ENCODE measurements at places on chromosomes 12 and 14.

GRCh38 chr14:105076805-105077648 lies 11.8 kb upstream of the GPR132 start:
- DNase-seq = no peak

DNA sequence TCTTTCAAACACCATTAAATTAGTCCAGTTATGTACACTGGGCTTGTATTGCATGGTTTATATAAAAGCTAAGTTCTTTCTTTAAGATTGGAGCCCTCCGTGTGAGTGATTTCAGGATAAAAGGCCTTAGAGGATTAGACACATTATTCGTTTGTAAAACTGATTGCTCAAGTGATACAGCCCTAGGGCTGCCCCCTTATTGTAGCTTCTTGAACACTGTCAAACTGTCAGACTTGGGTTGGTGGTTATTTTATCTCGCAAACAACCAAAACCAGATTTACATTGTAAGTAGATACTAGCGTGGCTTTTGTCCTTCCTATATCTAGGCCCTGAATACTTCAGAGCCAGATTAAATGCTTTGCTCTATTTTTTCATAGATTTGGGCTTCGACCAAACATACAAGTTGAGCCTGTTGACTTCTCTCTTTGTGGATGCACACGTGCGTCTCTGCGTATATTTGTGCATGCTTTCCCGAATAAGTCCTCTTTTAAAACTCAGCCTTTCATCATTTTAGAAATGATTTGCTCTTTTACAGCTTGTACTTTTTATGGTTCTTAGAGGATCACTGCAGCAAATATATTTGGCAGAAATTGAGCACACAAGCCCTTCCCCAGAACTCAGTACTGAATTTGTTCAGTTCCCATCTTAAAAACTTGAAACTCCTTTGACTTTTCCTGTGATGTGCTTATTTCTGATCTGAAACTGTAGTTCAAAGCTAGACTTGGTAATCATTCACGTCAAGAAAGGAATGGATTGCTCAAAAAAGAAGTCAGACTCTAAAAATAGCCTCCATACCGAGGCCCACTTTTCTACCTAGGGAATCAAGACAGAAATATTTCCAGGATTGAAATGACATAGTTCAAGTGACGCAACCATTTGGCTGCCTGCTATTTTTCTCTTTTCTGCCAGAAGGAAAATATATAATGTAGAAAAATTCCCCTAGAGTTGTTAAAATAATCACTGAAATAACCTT lies 129.5 kb downstream of the ETV6 start:
- DNase-seq = no peak

DNA sequence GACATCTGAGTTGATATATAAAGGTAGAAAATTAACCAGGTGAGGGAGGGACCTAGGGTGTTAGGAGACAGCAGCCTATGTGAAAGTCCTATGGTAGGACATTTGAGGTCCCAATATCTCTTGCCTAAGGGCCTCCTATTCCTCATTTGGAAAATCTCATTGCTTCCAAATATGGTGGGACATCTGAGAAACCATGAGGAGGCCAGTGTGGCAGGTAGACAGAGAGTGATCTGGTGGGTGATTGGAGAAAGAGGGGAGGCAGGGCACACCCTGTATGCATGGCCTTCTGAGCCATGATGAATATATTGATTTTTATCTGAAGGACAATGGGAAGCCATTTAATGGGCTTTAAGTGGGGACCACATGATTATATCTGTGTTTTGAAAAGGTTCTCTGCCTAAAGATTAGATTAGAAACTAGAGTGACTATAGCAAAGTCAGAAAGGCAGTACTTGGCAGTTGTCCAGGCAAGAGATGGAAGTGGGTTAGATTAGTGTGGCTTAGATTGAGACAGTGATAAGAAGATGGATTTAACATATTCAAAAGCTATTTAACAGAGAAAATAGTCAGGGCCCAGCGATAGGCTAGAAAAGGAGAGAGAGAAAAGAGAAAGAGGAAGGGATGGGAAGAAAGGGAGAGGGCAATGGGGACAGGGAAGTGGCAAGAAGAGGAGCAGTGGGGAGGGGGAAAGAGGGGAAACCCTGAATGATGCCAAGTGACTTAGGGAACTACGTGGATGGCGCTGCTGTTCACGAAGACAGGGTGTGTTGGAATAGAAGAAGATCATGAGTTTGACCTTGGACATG lies 237.2 kb upstream of the SRRM4 start:
- DNase-seq = no peak

- DNase-seq = no peak
Measured at GRCh38 chr14:95150910-95151309, 6.4 kb downstream of the DICER1 start.

GRCh38 chr12:84874125-84874824 lies 38.3 kb downstream of the SLC6A15 start:
- no peak for DNase-seq

DNA sequence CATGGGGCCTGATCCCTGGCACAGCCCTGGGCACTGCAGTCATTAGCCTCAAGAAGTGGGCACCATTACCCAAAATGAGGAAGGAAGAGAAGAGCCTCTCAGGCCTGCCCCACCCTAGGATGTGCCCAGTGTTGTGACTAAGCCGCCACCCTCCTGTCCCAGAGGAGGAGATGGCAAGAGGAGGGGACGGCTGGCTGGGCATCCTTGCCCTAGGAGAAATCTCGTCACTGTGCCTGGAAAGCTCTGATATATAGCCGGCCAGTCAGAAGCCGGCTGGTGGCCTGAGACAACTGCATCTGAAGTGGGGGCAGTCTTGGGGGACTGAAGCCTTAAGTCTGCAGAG lies 115.2 kb downstream of the LGMN start:
- no peak for DNase-seq

DNA sequence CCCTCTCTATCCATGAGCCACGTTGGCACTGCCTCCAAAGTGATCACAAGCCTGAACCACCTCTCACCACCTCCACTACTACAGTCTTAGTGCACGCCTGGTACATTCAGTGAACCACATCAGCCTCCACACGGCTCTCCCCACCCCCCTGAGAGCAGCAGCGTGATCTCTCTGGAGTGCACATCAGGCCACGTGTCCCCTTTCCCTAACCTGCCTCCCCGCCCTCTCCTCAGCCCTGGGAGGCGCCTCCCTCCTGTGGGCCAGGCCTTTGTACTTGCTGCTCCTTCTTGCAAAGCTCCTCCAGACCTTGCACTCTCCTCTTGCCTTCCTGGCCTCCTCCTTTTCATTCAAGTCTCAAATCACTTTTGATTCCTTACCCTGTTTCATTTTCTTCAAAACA lies 49.8 kb downstream of the SLC6A12 start:
- no peak for DNase-seq

DNA sequence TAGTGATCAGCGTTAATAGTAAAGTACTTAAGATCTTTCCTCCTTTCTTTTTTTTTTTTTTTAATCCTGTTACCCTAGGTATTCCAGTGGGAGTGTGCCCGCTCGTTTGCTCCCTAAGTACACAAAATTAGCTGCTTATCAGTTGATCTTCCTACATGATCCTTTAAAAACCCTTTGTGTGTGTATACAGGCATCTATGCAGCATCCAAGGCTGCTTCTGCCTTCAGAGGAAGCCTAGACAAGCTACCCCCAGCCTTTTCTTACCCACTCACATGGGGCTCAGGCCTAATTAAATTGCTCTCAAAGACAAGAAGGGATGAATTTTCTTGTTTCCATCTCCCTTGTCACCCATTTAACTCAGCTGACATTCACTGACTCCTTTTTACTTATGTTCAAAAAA lies 343.4 kb upstream of the LMO3 start:
- no peak for DNase-seq

DNA sequence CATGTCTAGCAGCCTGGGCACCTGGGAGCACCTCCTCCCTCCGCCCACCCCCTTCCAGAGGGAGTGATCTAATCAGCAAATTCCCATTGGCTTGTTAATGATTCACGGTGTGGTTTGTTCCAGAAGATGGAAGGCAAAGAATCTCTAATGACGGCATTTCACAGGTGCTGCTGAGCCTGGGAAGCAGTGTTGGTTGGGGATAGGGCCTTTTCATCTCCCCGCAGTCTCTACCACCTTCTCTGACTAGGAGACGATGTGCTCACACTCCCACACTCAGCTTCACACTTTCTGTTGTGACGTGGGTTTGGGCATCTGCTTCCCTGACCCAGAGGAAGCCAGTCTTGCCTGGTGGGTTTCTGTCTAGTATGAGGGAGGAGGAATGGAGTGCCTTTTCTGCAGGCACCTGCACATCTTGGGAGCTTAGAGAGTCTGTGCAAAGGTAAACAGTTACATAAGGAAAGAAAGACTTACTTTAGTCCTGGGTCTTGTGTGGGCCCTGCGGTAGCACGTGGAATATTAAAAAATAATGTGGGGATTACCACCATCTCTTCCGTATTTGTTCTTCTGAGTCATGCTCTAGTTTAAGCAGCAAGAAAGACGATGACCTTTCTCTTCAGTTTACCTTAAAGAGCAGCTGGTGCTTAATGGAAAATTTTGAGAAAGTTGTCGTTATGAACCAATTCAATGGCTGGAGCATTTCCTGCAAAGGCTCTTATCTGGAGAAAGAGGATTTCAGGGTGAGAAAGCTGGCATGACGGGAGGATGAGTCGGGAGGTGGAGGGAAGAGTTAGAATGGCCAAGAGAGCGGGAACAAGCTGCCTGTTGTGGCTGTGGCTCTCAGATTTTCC lies 70.6 kb upstream of the ARHGAP5 start:
- DNase-seq = no peak

DNA sequence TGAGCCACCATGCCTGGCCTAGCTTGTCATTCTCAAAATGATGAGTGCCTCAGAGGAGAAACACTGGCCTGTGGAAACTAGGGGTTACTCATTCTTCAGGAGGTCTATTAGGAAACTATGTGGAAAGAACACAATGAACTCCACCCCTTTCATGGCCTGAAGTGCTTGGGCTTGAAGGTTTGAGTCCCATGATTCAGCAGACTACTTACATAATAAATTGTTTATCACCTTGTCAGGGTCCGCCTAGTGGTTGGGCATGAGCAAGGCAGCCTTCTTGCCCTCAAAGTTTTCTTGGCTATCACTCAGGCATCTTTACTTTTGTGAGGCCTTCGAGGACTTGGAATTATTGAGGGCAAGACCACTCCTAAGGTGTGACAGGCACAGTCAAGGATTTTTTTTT lies 251.2 kb downstream of the ACSS3 start:
- no peak for DNase-seq

GRCh38 chr12:94534774-94535509 lies 75.3 kb upstream of the CEP83 start:
- no peak for DNase-seq

GRCh38 chr14:50658203-50658602 lies 9.9 kb downstream of the SAV1 start:
- DNase-seq = no peak

GRCh38 chr12:123404581-123404980 lies 20.6 kb downstream of the KMT5A start:
- no peak for DNase-seq

GRCh38 chr14:84001023-84001422 lies 1528.9 kb upstream of the FLRT2 start:
- no peak for DNase-seq

GRCh38 chr12:51442324-51442723 lies 17.7 kb downstream of the SLC4A8 start:
- no peak for DNase-seq

DNA sequence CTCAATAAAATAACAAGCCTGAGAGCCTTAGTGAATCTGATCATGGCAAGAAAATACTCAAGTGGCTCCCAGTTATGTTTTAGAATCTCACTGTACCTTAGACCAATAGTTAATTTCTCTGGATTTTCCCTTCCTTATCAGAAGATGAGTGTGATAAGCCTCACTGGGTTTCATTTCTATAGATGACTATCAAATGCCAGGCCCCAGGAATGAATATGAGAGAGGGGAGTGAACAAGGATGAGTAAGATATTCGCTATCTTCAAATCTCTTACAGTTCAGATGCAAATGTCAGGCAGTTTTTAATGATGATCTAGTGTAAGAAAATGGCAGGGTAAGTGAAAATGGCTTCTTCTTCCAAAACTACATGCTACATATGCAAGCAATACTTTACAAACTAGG lies 26.1 kb upstream of the OR10P1 start:
- no peak for DNase-seq

GRCh38 chr12:20592556-20592955 lies 102.6 kb upstream of the SLCO1C1 start:
- no peak for DNase-seq

DNA sequence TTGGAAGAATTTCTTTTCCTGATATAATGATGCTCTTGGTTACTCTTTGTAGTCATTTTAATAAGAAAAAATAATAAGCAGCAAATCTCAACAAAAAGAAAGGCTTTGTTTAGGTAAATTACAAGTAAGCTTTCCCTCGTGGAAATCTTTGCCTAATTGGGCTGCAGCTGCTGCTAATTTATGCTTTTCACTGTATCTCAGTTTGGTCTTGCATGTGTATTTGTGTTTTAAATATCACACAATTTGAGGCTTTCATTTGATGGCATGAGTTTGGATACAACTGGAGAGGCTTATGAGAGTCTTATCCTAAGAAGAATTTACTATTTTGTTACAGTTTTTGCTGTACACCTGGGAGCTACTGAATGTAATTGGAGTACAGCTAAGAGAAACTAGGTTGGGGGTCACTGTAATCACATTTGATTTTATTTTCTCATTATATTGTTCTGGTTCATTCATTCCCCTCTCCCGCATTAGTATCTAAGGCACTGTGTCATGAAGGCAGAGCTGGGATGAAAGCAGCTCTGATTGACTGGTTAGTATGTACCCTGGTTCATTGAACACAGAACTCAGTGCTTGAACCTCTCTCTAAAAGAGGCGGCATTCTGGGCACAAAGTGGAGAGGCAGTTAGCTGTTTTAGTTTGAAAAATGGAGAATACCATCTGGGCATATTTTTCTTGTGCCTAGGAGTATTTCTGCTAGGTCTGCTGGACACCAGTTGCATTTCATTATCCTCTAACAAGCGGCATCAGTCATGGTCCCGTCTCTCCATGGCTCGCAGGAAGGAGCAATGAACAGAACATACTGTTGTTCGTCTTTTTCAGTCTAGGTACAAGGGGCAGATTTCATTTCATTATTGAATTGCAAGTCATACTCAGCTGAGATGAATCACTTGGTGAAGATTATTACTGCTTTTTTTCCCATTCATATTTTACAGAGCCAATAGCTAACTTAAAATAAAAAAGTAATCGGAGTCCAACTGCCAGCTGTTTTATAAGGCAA lies 118.0 kb upstream of the TMEM260 start:
- DNase-seq = no peak

All from activated gamma-delta T cell treated with anti-CD3 and anti-CD28 coated beads, Interleukin-2, amount 50 U/mL, for 16 hours (primary cell).